Stimulated activated CD4-positive, alpha-beta T cell treated with anti-CD3 and anti-CD28 coated beads, TNF-alpha, amount 100 ng/mL, for 24 hours (primary cell): ENCODE measurements at places on chromosomes 2 and 18.

DNA sequence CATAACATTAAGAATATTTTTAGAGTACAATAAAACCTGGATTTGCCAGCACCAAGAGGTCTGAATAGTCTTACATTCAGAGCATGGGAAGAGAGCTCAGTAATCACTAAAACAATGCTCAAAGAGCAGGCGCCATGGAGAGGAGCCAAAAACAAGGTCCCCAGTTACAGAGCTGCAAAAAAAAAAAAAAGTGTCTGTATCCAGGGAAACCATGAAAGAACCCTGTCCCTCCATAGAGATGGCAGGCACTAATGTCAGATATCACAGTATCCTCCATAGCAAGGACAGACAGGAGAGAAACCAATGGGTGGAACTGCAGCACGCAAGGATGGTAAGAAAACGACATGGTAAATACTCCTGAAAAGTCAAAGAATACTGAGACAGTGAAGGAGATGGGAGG lies 19.5 kb downstream of the FBXO15 start:
- DNase-seq, result no peak

GRCh38 chr2:196131384-196131937 lies 39.9 kb downstream of the STK17B start:
- DNase-seq, result peak; percentile 58

DNA sequence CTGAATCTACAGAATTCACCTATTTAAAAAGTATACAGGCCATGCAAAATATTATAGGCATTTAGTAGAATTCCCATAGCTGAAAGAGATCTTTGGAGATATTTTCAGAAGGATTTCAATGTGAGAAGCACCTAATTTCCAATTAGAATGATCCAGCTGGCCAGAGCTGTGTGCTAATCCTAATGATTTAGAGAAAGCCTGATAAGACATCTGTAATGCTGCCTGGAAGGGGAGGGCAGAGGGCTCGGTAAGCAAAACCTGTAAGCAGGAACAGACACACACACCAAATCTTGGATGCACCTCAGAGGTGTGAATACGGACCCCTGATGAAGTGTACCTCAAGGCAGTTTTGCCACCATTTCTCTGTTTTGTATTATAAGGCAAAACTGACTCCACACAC lies 14.0 kb downstream of the SERTAD2 start:
- no peak for DNase-seq

- DNase-seq, result no peak
These were observed 363.4 kb downstream of the LRRTM1 start for GRCh38 chr2:79941179-79941578.

DNA sequence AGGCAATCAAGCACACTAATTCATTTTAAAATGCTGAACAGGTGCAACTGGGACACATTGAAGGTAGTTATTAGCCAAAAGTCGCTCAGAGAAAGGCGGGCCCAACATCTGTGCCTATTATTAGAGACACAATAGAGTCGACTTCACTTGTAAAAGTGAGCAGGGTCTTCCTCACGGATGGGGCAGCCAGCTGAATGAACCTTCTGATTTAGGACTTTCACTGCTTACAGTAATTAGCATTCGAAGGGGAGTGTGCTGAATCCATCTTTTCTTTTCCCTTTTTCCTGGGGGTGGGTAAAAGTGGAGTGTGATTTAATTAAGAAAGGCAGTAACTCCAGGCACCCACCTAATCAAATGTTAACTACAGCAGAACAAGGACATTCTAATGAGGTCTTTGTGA lies 677.7 kb downstream of the DCDC2C start:
- no peak for DNase-seq

GRCh38 chr2:191659198-191659597 lies 18.7 kb upstream of the NABP1 start:
- DNase-seq, result no peak

DNA sequence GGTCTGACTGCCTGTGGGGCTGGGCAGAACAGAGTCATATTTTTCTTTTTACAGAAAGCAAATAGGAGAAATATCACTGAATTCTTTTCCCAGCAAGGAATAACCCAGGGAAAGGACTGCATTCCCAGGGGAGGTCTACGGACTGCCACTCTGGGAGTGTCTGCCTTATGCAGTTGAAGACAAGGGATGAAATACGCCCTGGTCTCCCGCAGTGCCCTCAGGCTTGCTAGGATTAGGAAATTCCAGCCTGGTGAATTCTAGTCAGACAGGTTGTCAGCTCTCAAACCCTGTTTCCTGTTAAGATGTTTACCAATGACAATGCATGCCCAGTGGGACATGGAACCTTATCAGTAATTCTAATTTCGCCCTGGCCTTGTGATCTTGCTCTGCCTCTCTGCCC lies 30.3 kb upstream of the PDK1 start:
- DNase-seq, result no peak

GRCh38 chr2:207225773-207226172 lies 60.0 kb upstream of the KLF7 start:
- DNase-seq, result no peak

GRCh38 chr2:124258140-124258880 lies 233.2 kb downstream of the CNTNAP5 start:
- no peak for DNase-seq

DNA sequence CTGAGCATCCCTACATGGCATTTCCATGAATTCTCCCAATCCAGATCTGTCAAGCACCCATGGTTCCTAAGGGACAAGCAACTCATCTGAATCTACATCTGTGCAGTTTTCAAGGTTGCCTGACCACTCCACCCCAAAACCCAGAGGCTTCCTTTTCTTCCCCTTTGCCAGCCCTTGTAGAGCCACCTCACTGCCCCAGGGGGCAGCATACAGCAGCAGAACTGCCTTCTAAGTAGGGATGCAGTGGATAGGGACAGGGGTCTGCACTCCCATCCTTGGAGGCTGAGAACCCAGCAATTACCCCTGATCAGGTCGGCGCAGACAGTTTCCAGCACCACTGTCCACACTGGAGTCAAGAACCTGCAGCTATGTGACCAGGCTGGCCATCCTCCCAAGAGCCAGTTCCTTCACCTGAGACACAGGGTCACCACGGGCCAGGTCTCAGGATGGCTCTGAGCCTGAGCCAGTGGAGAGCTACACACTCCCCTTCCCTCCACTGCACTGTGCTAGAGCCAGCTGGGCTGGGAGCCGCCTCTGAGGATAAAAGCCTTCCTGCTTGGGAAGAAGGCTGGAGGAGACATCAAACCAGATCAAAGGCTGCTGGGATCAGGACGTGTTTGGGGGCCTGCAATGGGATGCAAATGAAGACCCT lies 283.1 kb downstream of the CELF4 start:
- no peak for DNase-seq

GRCh38 chr18:12035481-12035880 lies 54.2 kb downstream of the IMPA2 start:
- no peak for DNase-seq

DNA sequence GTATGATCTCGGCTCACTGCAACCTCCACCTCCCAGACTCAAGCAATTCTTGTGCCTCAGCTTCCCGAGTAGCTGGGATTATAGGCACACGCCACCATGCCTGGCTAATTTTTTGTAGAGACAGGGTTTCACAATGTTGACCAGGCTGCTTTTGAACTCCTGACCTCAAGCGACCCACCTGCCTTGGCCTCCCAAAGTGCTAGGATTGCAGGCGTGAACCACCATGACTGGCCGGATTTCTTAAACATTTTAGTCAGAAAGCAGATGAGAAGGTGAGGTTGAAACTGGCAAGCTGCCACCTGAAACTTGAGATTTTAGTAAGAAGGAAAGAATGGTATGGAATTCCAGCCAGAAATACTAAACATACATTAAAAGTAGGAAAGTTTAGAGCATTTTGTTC lies 31.9 kb downstream of the KLHL23 start:
- no peak for DNase-seq

DNA sequence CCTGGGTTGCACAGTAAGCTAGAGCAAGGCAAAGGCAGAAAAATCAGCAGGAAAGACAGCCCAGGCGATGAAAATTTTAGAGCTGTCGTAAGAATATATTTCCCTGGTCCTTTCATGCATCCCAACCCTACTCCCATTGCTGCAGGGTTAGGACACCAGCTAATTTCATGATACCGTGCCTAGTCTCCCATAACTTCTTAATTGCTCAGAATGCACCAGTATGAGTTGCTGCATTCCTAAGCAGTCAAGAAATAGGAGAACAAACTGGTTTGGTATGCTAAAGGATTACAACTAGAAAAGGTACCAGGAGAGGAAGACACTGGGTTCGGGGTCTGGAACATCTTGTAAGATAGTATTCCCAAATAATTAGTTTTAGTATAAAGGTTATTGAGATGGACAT lies 269.4 kb upstream of the NRXN1 start:
- DNase-seq, result no peak

- no peak for DNase-seq
These were observed 114.6 kb downstream of the IKZF2 start for GRCh38 chr2:213036836-213037235.

- DNase-seq, result no peak
These were observed 79.6 kb upstream of the SPOPL start for GRCh38 chr2:138421971-138422335.

- no peak for DNase-seq
These were observed 37.4 kb downstream of the ARL4C start for GRCh38 chr2:234459401-234460009.

GRCh38 chr2:118221536-118222272 lies 133.4 kb downstream of the INSIG2 start:
- DNase-seq, result no peak

DNA sequence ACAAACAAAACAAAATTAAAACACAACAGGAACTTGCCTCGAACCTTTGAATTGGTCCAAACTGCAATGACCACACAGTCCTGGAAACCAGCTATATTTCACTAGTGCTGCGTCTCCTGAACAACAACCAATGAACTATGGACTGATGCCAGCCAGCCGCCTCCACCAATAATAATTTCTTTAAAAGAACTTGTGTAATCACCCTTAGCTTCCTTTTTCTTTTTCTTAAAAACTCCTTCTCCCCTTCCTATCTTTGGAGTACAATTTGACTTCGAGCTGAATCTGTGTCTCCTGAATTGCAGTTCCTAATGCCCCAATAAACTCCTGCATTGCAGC lies 1.6 kb upstream of the CXXC1 start:
- DNase-seq, result no peak

DNA sequence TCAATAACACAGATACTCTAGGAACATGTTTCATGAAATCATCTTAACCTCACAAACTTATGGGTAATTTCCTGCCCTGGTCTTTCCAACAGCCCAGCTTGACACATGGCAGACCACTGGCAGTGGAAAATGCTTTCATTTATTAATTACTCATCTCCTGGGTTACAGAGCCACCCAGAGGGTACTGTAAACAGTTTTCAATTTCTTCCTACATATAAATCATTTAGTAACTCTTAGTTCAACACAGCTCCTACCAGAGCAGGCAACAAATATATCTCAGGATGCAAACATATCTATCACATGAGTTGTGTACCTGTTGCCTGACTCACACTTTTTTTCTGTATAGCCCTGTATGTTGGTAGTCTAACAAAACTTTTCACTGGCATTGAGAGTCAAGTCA lies 99.2 kb upstream of the VRK2 start:
- no peak for DNase-seq

GRCh38 chr2:6231166-6231565 lies 539.0 kb downstream of the SOX11 start:
- DNase-seq, result no peak

DNA sequence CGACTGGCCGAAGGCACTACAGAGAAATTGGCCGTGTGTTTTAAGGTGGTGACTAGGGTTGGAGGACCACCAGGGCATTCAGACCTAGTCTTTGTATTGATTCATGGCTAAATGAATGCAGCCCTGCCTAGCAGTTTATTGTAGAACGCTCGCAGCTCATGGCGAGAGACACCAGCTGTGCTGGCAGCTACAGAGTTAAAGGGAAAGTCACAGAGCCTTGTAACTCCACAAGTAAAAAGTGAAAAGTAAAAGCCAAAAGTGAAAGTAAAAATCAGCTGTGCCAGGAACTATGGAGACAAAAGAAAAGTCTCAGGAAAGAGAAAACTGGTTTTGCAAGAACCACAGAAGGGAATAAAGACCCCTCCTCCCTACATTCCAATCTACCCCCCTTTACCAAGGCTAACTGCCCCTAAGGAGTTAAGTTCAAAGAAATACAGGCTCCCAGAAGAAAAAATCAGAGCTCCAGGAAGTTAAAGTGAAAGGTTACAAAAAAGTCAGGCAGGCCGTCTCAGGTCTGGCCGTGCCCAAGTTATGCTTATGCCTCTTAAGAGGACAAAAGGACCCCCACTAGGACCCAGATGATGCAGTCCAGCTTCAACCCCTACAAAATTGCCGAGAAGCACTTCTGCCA lies 46.4 kb upstream of the SELENOI start:
- no peak for DNase-seq

DNA sequence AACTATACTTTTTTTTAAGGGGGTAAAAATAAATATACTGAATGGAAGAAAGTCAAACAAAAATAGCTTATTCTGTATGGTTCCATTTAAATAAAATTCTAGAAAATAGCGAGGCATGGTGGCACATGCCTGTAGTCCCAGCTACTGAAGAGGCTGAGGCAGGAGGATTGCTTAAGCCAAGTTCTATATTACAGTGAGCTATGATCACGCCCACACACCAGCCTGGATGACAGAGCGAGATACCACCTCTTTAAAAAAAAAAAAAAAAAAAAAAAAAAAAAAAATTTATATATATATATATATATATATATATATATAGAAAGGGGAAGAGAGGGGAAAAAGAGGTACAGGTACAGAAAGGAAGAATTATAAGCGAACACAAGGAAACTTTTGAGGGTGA lies 77.7 kb downstream of the MEMO1 start:
- DNase-seq, result peak; percentile 14

- DNase-seq, result no peak
These were observed 16.4 kb upstream of the MSH2 start for GRCh38 chr2:47386551-47386950.
